Large intestine (tissue), 12 donors: ENCODE measurements at places on chromosomes 2 and 18.

GRCh38 chr2:149080099-149080498 lies 41.6 kb downstream of the LYPD6B start:
- DNase-seq = no peak

DNA sequence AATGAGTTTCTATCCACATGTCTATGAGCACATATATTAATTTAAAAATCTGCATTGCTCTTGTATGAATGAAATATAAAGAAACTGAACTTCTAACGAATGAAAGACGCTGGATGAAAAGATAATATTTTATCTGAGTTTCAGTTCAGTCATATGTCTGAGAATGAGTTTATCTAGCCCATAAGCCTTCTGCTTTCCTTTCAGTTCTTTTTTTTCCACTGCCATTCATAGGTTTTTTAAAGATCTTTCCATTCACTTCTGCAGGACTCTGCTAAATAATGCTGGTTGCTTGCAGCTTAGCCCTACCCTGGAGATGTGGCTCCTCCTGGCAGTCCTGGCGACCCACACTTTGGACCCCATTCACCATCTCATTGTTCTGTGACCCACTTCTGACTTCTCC lies 109.0 kb downstream of the BCL2 start:
- DNase-seq = no peak

- DNase-seq = peak; percentile 14
Measured at GRCh38 chr2:227325839-227326195, 766 bp downstream of the MFF start.

- no peak for DNase-seq
Measured at GRCh38 chr2:174031226-174031625, 66.1 kb upstream of the SP3 start.

- no peak for DNase-seq
Measured at GRCh38 chr2:233819884-233820773, 34.2 kb downstream of the HJURP start.

DNA sequence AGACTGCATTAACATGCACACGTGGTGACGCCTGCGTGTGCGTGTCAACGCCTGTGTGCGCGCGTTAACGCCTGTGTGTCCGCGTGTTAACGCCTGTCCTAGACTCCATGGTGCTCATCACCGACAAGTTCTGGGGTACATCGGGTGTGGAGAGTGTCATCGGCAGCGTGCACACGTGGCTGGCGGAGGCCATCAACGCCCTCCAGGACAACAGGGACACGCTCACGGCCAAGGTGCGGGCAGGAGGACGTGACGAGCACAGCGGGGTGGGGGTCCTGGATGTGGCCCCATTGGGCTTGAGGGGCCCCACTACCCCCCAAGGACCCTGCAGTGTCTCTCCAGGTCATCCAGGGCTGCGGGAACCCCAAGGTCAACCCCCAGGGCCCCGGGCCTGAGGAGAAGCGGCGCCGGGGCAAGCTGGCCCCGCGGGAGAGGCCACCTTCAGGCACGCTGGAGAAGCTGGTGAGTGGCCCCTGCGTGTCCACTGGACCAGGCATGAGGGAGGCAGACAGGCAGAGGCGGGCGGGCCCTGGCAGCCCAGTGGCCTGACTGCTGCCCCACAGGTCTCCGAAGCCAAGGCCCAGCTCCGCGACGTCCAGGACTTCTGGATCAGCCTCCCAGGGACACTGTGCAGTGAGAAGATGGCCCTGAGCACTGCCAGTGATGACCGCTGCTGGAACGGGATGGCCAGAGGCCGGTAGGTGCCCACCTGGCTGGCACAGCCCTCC lies 29.2 kb downstream of the GPC1 start:
- DNase-seq = no peak

DNA sequence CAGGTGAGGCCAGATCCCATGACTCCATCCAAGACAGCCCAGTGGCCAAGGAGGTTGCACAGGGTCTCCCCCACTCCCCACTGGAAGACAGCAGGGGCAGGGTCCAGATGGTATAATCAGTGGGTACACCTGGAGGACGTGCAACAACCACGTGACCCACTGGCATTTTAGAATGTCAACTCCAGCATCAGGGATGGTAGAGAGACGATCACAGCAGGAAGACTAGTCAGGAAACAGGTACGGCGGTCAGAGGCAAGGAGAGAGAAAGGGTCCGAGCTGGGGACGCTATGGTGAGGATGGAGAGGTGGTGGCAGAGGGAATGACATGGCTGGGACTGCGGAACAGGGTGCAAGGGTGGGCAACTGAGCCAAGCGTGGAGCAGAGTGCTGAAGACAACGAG lies 23.0 kb downstream of the SERTAD2 start:
- no peak for DNase-seq

- no peak for DNase-seq
Measured at GRCh38 chr2:136308611-136309010, 190.7 kb upstream of the CXCR4 start.

- no peak for DNase-seq
Measured at GRCh38 chr18:71902482-71902881, 641.7 kb downstream of the CBLN2 start.

GRCh38 chr2:166573391-166573790 lies 79.3 kb upstream of the SCN7A start:
- DNase-seq = no peak

- DNase-seq = no peak
Measured at GRCh38 chr2:81195774-81196382, 891.3 kb upstream of the LRRTM1 start.
